Fibroblast of the aortic adventitia (primary cell): ENCODE measurements at places on chromosomes 4 and X. TPM values are rescaled to one million over a fixed set of nuclear protein-coding genes. Genes with fewer than 3 reads are reported as not detected.

Gene MAGIX
- total RNA-seq = 1.7 and 2.9 TPM in 2 replicates

Gene FBXO8
- total RNA-seq = 11.2 and 39.1 TPM in 2 replicates

Gene AMTN
- not detected in 2 replicates for total RNA-seq

Gene RASL11B
- 0.63 TPM in 1 of 2 replicates, not detected in the other for total RNA-seq

Gene FAM184B
- total RNA-seq = not detected in 2 replicates

Gene UCP1
- not detected in 2 replicates for total RNA-seq

Gene RRH
- total RNA-seq = 0.09 TPM in 1 of 2 replicates, not detected in the other

Gene GUCY1A1
- 0.09 and 2.4 TPM in 2 replicates for total RNA-seq

Gene TGIF2LX
- not detected in 2 replicates for total RNA-seq

Gene BANK1
- 0.41 and 0.54 TPM in 2 replicates for total RNA-seq

Gene MAGEB16
- not detected in 2 replicates for total RNA-seq
